KG1 (cell line): ENCODE measurements at places on chromosomes 3 and 15.

DNA sequence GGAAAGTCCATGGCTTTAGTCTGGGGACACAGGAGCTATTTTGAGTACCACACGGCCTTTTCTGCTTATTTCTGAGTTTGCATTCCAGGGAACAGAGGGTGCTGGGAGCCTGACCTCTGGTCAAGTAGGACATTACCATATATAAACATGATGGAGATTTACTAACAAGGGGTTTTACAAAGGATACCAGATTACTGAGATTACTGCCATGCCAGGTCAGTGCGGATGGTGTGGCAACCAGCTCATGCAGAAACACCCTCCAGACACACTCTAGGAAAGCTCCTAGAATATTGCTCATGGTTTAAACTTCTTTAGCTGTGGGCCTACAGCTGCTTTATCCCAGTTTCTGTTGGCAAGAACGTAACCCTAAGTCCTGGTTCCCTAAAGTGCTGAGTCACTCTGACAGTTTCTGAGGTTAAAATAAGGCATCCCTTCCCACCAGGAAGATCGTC, 54.3 kb upstream of the AGTR1 start:
- DNase-seq, result no peak

DNA sequence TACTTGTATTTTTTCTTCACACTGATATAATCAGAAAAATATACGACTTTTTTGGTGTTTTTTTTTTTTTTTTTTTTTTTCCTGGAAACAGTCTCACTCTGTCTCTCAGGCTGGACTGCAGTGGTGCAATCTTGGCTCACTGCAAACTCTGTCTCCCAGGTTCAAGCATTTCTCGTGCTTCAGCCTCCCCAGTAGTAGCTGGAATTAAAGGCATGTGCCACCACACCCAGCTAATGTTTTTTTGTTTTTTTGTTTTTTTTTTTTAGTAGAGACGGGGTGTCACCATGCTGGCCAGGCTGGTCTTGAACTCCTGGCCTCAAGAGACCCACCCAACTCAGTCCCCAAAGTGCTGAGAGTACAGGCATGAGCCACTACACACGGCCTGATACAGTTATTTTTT, 20.8 kb upstream of the DNAAF4 start:
- no peak for DNase-seq

DNA sequence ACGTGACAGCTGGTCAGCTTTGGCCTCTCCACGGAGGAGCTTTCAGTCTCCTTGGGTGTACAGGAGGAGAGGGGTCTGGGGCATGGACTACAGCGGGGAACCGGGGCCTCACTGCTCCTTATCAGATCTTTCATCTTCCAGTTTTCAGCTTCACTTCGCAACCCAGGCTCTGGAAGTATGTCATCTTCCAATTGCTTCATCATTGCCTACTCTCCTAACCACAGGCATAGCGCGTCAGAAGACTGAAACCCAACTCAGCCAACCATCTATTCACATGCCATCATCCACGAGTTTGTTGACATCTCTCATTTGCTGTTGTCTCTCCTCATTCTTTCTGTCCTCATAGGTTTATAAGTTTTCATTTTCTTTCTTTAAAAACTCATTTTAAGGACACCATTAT, 119.5 kb downstream of the MYLK start:
- DNase-seq, result no peak

GRCh38 chr3:13579063-13579462, 30.1 kb downstream of the FBLN2 start:
- no peak for DNase-seq

GRCh38 chr15:56228854-56229253, 14.8 kb downstream of the RFX7 start:
- DNase-seq, result no peak

GRCh38 chr3:153404157-153404556, 242.1 kb downstream of the RAP2B start:
- no peak for DNase-seq

GRCh38 chr3:23888617-23889228, 28.1 kb downstream of the NKIRAS1 start:
- no peak for DNase-seq

GRCh38 chr3:54424292-54424691, 301.9 kb downstream of the CACNA2D3 start:
- DNase-seq, result no peak

- DNase-seq, result no peak
Measured at GRCh38 chr3:56795829-56796185, 5.9 kb downstream of the ARHGEF3 start.

GRCh38 chr3:195425849-195426248, 17.0 kb downstream of the ACAP2 start:
- DNase-seq, result no peak

DNA sequence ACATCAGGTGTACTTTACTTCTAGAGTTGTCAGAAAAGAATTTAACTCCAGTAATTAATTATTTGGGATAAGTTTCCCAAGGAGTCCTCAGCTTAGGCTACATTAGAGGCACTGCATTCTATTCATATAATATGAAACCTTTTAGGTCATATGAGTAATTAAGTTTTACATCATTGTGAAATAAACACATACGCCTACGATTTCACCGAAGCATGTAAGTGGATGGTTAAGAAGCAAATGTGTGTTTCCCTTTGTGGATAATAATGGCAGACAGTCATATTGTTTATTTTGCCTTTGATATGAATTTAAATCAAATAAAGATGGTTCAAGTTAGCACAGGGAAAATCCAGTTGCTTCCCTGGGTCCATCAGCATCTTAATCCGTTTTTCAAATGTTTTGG, 535.9 kb upstream of the ATP11B start:
- no peak for DNase-seq

- DNase-seq, result no peak
Measured at GRCh38 chr15:90705212-90705611, 11.9 kb upstream of the BLM start.

- DNase-seq, result no peak
Measured at GRCh38 chr3:169980055-169980454, 13.4 kb downstream of the SEC62 start.

GRCh38 chr3:65385805-65386204, 652.9 kb downstream of the MAGI1 start:
- no peak for DNase-seq

- no peak for DNase-seq
Measured at GRCh38 chr3:102104033-102104432, 254.7 kb downstream of the NFKBIZ start.

- DNase-seq, result no peak
Measured at GRCh38 chr15:39854161-39854560, 65.9 kb downstream of the GPR176 start.
